ENCODE measurements at places on chromosomes 2 and 18. TPM values are rescaled to one million over a fixed set of nuclear protein-coding genes. Genes with fewer than 3 reads are reported as not detected.

DNA sequence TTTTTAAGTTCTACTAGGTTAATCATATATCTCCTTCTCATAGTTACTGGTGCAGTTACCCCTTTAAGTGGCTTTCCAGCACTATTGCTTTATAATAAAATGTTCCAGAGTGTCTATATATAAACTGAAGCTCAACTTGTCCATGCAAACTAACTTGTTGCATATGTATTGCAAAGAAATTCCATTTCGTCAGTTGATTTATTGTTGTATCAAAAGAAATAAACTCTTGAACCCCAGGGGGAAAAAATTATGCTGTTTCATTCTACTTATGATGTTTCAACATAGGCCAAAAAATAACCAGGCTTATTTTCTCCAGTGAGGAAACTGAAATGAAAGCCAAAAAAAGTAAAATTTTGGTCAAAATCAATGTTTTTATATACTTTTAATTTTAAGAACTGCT is 491.9 kb downstream of the NR4A2 start:
- no peak for DNase-seq

DNA sequence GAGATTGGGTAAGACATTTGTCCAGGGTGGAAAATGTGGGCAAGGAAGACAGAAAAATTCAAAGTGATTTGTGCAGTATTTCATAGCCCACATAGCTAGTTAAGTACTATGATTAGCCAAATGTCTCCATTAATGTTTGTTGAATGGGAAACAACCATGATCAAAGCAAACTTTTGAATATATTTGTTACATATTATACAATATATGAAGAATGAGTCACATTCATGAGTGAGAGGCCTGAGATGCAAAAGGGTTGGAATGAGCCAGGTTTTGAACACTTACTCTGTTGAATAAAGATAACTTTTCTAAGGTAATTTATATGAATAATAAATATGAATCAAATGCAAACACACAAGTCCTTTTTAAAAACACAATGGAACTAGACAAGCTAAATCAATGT is 984.5 kb upstream of the CDH2 start:
- DNase-seq, result no peak

- DNase-seq, result no peak
These were observed 2.0 kb downstream of the IKZF2 start for GRCh38 chr2:213149294-213149875.

GRCh38 chr18:24398540-24398939 is 916 bp upstream of the OSBPL1A start:
- no peak for DNase-seq

GRCh38 chr18:9405130-9405529 is 70.2 kb upstream of the RALBP1 start:
- DNase-seq, result no peak

- no peak for DNase-seq
These were observed 43.5 kb downstream of the PSTPIP2 start for GRCh38 chr18:46028536-46028891.

DNA sequence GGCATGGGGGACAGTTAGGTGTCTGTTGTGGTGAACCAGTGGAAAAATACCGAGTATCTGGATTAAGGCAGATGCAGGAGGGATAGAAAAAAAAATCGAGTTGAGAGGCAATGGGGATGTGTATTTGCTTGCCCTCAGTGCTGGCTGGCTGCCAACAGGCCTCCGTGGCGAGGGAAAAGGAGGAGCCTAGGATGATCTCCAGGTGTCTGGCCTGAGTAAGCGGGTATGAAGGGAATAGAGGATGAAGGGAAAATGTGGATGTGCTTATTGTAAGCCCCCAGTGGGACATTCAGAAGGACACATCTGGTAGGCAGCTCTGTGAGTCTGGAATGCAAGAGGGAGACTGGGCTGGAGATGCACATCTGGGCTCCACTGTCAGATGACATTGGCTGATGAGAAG is 22.8 kb downstream of the KCNS3 start:
- no peak for DNase-seq

DNA sequence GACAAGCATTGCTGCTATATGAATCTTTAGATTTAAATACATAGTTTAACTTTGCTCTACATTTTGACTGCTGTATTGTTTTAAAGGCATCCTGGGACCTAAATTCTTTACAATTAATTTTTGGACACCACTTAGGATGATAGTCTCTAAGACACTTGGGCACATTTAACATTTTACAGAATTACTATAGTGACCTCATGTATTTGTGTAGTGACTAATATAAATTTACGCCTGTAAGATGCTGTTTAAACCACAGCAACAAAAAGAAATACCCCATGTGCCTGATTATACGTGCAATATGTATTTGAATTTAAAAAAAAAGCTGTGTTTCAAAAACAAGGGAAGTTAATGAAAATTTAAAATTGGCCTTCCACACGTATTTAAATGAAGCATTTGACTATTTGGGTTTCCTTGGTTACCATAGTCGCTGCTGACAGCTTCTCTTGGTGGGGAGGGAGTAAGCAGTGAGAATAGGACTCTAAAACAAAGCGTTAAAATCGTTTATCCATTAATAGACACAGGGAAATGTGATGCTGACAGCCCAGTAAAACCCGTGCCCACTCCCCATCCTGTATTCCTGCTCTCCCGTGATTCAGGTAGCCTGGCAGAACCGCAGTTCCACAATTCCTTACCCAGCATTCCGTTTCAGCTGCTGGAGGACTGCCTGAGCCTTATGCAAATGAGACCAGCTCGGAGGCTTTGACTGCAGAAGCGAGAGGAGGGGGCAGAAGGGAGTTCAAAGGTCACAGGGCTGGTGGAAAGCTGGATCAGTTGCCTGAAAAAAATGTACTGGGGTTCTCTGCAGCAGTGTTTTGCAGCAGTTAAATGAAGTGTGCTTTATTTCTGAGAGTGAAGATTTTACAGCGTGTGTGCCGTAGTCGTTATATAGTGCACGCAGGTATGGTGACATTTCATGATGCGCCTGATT is 104.3 kb downstream of the CSRNP3 start:
- DNase-seq, result peak; percentile 25

- DNase-seq, result peak; percentile 27
These were observed 151.1 kb upstream of the SLC1A4 start for GRCh38 chr2:64837925-64838641.

- no peak for DNase-seq
These were observed 3.0 kb upstream of the IL1RN start for GRCh38 chr2:113124181-113124961.

DNA sequence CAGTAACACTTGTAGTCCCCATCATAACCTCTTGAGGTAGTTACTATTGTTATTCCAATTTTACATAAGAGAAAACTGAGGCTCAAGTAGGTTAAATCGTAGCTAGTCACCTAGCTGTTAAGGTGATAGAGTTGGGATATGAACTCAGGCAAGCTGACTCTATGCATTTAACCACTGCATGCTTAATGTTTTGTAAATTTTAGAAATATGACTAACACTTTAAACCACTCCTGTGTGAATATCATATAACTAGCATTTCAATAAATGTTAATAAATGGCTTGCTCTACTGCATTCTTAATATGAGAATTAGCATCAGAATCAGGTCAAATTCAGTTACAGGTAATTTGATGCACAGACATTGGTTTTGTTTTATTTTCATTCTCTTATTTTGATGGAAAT is 35.6 kb upstream of the CREB1 start:
- no peak for DNase-seq

DNA sequence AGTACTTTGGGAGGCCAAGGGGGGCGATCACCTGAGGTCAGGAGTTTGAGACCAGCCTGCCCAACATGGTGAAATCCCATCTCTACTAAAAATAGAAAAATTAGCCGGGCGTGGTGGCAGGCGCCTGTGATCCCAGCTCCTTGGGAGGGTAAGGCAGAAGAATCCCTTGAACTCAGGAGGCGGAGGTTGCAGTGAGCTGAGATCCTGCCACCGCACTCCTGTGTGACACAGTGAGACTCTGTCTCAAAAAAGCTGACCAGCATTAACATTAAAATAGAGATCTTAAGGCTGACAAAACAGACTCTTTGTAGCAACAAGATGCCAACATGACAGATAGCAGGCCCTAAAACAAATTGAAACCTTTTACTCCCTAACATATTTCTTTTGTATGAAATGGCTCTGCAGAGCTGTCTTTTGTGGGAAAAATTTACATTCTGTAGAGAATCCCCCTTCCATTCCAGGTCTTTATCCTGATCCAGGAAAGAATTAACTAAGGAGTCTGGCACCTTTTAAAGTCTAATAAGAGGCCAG is 213.9 kb downstream of the RAB3GAP1 start:
- no peak for DNase-seq

GRCh38 chr2:36397728-36398413 is 42.3 kb downstream of the CRIM1 start:
- no peak for DNase-seq

GRCh38 chr2:239051891-239052445 is 204.1 kb downstream of the TWIST2 start:
- no peak for DNase-seq

The CENPA gene
- not detected for total RNA-seq

The PKDCC gene
- 130 TPM for total RNA-seq

The CKAP2L gene
- total RNA-seq, result 0.46 TPM

The GALM gene
- total RNA-seq, result 19.6 TPM

The TMEM198 gene
- total RNA-seq, result 3.0 TPM

The HRH4 gene
- not detected for total RNA-seq

The HEATR5B gene
- total RNA-seq, result 19.2 TPM

The GATA6 gene
- 85.8 TPM for total RNA-seq

The CCL20 gene
- not detected for total RNA-seq
